ENCODE measurements at places on chromosomes 1 and 21. TPM values are rescaled to one million over a fixed set of nuclear protein-coding genes. Genes with fewer than 3 reads are reported as not detected.

The KIF21B gene
- 8.2 TPM for total RNA-seq

The TMEM35B gene
- 21.9 TPM for total RNA-seq

The TMIGD3 gene
- 1.8 TPM for total RNA-seq

The CR1 gene
- 1.5 TPM for total RNA-seq

DNA sequence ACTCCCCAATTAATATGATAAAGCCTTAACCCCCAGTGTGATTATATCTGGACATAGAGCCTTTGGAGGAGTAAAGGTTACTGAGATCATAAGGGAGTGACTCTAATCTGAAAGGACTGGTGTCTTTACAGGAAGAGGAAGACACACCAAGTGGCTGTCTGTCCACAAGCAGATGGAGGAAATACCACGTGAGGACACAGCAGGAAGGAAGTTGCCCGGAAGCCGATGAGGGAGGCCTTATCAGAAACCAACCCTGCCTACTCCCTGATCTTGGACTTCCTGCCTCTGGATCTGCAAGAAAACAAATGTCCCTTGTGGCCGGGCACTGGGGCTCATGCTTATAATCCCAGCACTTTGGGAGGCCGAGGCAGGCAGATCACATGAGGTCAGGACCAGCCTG, 110.3 kb upstream of the CHRM3 start:
- no peak overlapping the region for H3K27ac ChIP-seq
- no peaks in the 10 kb centered on the region for H3K4me1 ChIP-seq

DNA sequence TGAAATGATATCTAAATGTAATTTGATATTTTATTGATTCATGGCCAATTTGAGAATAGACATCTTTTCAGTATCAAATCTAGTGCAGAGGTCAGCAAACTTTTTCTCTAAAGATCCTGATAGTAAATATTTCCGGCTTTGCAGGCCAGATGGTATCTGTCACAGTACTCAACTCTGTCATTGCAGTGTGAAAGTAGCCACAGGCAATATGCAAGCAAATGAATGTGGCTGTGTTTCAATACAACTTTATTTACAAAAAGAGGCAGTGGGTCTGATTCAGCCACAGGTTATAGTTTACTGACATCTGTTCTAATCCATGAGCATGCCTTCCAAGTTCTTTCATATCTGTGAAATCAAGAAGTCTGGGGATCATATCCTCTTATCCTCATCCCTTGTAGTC, 221.2 kb downstream of the PRDM2 start:
- no peaks in the 10 kb centered on the region for H3K36me3 ChIP-seq
- no peak overlapping the region for H3K4me3 ChIP-seq
- no peaks in the 10 kb centered on the region for H3K4me1 ChIP-seq
- DNase-seq: no peak
- no peaks in the 10 kb centered on the region for H3K27me3 ChIP-seq

DNA sequence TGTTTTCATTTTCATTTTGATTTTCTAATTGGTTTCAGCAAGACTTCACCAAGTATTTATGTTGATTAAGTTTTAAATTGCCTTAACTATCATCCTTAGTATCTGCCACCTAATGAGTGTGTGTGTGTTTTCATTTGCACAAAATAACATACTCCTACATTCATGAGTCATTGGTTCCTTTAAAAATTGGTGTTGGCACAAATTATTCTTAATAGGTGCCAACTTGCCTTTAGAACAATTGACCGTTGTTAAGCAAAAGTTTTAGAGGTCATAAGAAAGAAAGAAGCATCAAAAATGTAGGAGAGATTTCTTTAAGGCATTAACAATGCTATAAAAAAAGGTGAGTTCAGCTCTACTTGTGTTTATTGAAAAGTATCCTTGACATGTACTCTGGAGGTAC, 77.5 kb downstream of the FNBP1L start:
- H3K27me3 ChIP-seq: no peaks in the 10 kb centered on the region
- H3K36me3 ChIP-seq: no peaks in the 10 kb centered on the region
- no peaks in the 10 kb centered on the region for H3K4me1 ChIP-seq
- no peak overlapping the region for H3K4me3 ChIP-seq

DNA sequence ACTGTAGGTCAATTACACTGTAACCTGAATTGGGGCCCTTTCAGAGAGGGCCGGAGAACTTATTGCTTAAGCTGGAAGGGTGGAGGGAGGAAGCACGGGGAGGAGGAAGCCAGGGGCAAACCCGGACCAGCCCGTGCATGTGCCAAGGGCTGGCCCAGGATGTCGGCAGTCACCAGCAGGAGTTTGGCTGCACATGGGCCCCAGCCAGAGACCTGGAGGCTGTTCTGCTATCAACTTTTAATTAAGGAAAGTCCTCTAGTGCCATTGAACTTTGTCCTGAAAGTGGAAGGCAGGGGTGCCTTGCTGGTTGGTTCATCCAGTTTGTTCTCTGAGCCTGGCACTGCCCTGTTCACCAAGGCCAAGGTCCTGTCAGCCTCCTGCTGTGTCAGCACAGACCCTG, 200.8 kb upstream of the VAMP3 start:
- no peak overlapping the region for H3K4me3 ChIP-seq
- no peak for DNase-seq
- no peaks in the 10 kb centered on the region for H3K36me3 ChIP-seq
- H3K27ac ChIP-seq: no peak overlapping the region
- no peaks in the 10 kb centered on the region for H3K4me1 ChIP-seq

GRCh38 chr1:10848109-10848684, 51.8 kb upstream of the CASZ1 start:
- no peak overlapping the region for H3K4me3 ChIP-seq
- H3K27me3 ChIP-seq: peaks cover 11% of the 10 kb centered on the region
- no peak for DNase-seq
- H3K36me3 ChIP-seq: no peaks in the 10 kb centered on the region

- DNase-seq: no peak
- no peak overlapping the region for H3K4me3 ChIP-seq
- no peaks in the 10 kb centered on the region for H3K27me3 ChIP-seq
- H3K36me3 ChIP-seq: peaks cover 95% of the 10 kb centered on the region
- H3K27ac ChIP-seq: no peak overlapping the region
Observed at GRCh38 chr1:182857212-182857611, 18.1 kb downstream of the DHX9 start.
